ENCODE measurements at places on chromosomes 1 and 21.

DNA sequence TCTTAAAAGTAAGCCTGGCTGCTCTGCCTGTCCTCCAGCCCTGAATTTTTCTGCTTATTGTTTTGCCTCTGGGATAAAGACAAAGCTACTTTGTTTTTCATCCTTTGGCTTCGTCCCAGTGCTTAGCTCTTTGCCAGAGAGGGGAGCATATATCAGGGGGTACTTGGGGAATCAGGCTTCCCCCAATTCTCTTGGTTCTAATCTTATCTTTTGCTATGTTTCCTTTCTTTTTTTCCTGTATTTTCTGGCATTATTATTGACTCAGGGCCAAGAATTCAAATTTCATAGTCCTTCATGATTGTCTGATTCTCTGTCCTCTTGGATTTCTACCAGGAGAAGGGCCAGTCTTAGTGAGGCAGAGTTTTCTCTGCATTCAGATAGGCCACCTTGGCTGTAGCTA lies 51.2 kb downstream of the GIPC2 start:
- DNase-seq = no peak

DNA sequence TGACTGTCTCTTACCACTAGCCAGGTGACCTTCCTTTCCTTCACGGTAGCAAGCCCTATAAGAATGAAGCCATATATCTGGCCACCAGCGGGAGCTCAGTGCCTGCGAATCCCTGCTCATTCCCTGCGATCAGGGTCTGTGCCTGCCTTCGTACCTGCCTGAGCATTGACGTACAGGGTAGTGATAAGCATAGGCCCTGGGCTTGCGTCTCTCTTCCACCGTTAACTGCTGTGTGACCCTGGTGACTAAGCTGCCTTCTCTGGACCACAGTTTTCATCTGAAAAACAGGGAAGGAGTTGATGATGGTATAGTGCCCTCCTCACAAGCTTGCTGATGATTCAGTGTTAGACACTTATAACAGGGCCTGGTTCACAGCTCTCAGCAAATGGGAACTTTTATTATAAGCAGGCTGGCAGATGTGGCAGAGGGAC lies 4.1 kb downstream of the ZC3H12A start:
- peak; percentile 35 for DNase-seq

DNA sequence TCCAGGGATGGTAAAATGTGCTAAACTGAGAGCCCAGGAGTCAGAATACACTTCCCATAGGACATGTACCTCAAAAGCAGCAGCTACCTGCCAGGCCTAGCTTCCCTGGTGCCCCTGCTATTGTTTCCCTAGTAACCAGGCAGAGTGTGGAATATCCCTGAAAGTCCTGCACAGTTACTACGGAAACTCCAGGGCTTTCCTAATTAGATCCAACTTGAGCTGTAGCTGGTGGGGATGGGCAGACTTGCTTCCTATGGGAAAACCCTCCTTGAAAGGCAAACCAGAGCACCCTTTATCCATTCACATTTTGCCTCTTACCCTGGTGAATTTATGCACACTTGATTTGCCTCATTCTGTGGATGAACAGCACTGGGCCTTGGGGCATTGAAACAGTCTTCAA lies 559.9 kb upstream of the PBX1 start:
- no peak for DNase-seq

GRCh38 chr1:32981003-32981901 lies 16.6 kb upstream of the RNF19B start:
- peak; percentile 86 for DNase-seq

- DNase-seq = peak; percentile 87
These were observed 12.5 kb upstream of the SARS1 start for GRCh38 chr1:109201123-109201703.

DNA sequence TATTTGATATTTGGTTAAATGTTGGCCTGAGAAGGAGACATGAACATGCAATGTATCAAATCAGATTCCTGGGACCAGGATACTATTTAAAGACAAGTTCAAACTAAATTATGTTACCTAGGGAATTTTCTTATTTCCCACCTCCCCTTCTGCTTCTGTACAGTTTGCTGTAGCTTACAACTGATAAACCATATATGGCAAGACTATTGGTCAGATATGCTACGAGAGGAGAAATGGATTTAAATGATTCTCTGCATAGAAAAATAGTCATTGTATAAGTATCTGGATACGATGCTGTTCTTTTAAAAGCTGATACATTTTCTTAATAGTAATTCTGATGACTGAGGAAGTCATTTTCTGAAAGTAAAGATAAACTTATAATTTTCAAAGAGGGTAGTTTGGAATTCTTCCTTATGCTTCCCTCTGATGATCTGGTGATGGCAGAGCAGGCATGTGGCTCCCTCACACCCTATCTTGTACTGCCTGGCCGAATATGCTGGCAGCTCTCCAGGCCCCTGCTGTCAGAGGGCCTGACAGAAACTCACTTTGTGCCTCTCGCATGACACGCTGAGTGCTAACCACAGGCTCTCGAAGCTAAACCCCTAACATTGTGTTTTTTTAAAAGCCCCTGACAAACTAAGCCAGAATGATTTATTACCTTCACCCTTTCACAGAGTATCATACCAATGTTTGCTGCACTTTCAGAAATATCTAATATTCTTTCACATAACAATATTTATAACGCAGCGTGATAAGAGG lies 19.4 kb downstream of the RRP15 start:
- no peak for DNase-seq

DNA sequence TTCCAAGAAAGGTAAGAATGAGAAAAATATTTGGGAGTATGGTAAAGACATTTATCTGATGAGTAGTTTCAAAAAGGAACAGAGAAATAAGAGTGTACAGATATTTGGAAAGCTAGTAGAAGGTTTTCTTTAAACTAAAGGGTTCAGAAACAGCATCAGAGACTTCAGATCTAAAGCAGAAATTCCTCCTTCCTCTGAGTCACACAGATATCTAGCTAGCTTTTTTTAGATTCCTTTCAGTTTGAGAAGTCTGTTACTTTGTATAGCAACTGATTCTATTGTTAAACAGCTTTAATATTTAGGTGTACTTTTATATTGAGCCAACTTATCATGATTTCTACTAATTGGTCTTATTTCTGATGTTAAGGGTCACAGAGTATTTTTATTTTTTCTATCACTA lies 4.7 kb downstream of the AMY2B start:
- no peak for DNase-seq

DNA sequence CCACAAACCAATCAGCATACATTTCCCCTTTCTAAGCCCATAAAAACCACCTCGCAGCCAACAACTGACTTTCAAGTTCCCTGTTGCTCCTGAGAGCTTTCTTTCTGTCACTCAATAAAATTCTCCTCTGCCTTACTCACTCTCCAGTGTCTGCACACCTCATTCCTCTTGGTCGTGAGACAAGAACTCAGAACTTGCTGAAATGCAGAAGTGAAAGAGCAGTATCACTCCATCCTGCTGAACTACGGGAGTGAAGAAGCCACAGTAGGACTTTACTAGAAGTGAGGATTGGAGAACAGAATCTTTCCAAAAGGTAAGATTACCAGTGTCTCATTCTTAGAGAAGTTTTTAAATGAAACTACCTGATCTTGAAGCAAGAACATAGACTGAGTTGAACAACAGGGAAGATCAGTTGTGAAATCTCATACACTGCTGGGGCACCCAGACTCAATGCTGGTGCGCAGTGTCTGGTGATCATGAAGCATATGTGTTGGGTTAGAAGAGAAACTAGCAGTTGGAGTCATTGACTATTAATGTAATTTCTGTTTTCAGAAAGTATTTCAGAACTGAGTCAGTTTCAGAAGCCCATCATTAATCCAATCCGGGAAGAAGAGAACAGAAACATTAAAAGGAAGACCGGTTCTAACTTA lies 726.9 kb upstream of the TMPRSS15 start:
- DNase-seq = no peak

DNA sequence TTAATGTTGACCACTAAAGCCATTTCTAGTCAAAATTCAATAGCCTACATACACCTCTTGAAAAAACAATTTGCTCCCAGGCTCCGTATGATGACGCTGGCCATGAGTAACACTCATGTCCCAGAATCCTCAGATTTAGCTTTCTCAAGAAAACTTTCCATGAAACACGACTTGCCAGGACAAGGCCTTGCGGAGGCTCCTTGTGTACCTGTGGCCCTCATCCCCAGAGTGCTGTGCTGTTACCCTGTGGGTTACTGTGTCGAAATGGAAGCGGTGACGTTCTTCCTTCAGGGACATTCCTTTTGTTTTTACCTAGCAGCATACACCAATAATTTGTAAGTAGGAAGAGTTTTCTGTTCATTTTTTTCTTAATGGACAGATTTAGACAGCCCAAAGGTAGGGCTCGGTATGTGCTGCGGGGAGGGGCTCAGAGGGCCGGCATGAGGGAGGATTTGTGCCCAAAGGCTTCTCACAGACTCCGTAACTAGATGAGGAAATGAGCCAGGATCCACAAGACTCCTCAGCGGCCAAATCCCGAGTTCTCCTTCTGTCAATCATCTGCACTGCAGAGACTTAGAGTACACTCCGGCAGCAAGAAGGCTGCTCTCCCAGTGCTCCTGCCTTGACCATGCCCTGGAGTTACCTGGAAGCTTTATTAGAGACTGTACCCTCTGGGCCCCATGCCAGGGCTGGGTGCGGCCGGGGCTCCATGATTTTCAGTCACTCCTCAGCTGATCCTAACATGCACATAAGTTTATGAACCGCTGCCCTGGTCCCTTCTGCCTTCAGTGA lies 17.8 kb downstream of the GNG12 start:
- no peak for DNase-seq

GRCh38 chr1:38134294-38134755 lies 87.7 kb upstream of the POU3F1 start:
- no peak for DNase-seq

DNA sequence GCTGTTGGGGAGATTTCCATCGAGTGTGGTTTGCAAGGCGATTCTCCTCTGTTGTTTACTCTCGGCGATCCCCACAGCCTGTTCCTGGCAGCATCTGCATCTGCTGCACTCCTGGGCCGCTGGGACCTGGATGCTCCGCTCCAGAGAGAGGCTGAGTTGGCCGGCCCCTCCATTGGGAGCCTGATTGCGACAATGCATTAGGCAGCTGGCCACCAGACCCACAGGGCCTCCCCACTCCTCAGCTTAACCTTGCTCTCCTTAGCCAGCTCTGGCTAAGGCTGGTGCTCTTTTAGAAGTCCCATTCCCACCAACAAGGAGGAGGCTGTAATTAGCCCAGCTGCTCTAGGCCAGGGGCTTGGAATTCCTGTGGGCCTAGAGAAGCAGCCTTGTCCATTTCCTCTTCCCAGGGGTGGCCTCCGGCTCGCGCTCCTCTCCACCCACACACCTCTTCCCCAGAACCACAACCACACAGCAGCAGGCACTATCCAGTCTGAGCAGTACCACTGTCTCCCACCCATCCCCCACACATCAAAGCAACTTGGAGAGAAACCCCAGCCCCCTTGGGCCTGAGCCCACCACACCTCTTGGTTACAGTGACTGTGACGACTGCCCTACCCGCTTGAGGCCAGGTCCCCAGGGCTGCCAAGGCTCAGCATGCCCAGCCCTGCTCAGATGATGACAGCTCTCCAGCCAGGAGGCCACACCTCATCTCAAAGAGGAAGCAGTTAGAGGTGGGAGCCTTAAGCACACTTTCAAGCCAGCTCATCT lies 193.8 kb upstream of the EDN2 start:
- DNase-seq = no peak

- no peak for DNase-seq
These were observed 9.8 kb downstream of the MIXL1 start for GRCh38 chr1:226233293-226233692.
